Activated CD4-positive, alpha-beta T cell treated with anti-CD3 and anti-CD28 coated beads, Interleukin-2, amount 50 U/mL, for 24 hours (primary cell): ENCODE measurements at places on chromosomes 16 and 17.

DNA sequence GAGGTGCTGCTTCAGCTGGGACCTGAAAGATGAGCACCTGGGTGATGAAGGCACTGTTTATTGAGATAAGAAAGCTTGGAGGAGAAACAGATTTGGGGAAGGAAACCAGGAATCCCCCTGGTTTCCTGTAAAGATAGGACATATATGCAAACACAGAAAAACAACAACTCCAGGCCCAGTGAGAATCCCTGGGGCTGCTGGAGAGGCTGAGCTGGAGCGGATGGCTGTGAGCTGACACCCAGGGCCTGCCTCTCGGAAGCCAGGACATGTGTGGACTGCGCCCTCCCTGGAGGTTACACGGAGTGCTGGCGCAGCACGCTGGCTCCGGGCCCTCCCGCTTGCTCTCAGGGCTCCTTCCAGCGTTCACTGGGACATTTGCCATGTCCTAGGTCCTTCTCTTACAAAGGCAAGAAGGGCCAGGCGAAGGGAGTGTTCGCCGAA is 57.5 kb downstream of the CYB5B start:
- DNase-seq = no peak

- peak; percentile 72 for DNase-seq
These were observed 5.6 kb downstream of the ZNF598 start for GRCh38 chr16:2003827-2004641.

DNA sequence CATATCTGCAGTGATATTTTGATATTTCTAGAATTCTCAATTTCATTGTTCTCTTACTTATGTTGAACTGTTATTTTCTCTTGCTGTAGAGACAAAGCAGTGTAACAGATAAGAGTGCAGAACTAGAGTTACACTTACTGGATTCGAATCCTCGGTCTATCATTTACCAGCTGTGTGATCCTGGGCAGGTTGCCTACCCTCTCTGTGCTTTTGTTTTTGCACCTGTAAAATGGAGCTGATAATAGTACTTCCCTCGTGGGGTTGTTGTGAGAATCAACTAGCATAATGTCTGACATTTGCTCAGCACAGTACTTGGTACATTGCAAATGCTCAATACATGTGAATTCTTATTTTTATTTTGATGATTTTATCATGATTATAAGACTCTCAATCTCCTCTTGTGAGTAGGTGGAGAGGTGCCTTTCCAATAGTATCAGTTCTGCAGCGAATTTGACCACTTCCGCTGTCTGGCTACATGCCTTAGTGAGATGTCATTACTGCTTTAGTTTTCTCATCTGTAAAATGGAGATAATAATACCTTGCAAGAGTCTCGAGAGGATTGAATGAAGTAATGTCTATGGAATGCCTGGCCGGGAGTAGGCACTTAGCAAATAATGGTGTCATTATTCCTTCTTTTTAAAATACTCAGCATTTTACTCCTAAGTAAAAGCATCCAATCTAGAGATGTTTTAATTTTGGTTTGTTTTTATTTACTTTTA is 312.2 kb upstream of the MAF start:
- DNase-seq = no peak

DNA sequence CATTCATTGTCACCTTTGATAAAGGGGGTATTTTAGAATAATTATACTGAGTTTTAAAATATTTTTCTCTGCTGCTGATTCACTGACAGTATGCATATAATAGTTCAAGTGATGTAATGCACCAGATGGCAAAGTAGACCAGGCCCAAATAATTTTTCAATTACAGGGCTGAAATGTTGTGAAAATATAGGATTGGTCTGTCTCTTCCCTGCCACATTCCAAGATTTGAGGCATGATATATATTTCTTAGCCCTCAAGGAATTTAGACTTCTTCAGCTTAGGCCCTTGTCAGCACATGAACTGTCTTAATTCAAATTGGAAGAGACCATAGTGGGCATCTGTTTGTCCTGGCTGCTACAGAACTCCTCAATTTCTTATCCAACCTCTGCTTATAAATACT is 39.2 kb upstream of the SLC12A3 start:
- DNase-seq = no peak

GRCh38 chr17:51510940-51511339 is 250.6 kb downstream of the UTP18 start:
- DNase-seq = no peak

DNA sequence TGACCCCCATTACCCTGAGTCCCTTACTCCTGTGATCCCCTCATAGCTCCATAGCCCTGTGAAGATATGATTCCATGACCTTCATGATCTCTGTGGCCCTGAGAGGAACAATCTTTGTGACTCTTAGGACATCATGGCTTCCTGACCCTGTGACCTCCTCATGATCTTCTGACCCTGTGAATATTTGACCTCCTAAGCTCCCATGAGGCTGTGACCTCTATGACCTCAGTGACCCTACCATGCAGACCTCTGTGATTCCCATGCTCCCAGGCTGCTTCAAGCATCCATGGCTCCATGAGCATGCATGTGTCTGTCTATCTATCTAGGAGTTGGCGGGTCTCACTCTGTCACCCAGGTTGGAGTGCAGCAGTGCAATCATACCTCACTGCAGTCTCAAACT is 12.1 kb downstream of the RIPOR1 start:
- no peak for DNase-seq

GRCh38 chr17:78715000-78715771 is 66.9 kb downstream of the CYTH1 start:
- DNase-seq = no peak

GRCh38 chr16:9596788-9597187 is 505.3 kb downstream of the HAPSTR1 start:
- DNase-seq = no peak

- no peak for DNase-seq
These were observed 35.0 kb downstream of the USP32 start for GRCh38 chr17:60356940-60357339.

- no peak for DNase-seq
These were observed 333 bp upstream of the NOG start for GRCh38 chr17:56593086-56593645.

GRCh38 chr16:56238188-56238587 is 46.9 kb downstream of the GNAO1 start:
- no peak for DNase-seq
